ENCODE measurements at places on chromosomes 3 and 15.

GRCh38 chr15:92990031-92990430 lies 89.9 kb downstream of the CHD2 start:
- no peak overlapping the region for H3K4me3 ChIP-seq
- no peaks in the 10 kb centered on the region for H3K27me3 ChIP-seq
- DNase-seq: no peak
- peak overlapping the region; percentile 24 for H3K27ac ChIP-seq
- H3K36me3 ChIP-seq: peaks cover 86% of the 10 kb centered on the region
- peaks cover 36% of the 10 kb centered on the region for H3K4me1 ChIP-seq

GRCh38 chr3:194688200-194688740 lies 2.6 kb downstream of the FAM43A start:
- peak overlapping the region; percentile 79 for H3K27ac ChIP-seq
- H3K4me3 ChIP-seq: peak overlapping the region; percentile 97
- peaks cover 42% of the 10 kb centered on the region for H3K36me3 ChIP-seq
- DNase-seq: peak; percentile 25

GRCh38 chr3:64832098-64832497 lies 144.3 kb upstream of the ADAMTS9 start:
- DNase-seq: no peak
- H3K27me3 ChIP-seq: no peaks in the 10 kb centered on the region
- H3K4me3 ChIP-seq: no peak overlapping the region

DNA sequence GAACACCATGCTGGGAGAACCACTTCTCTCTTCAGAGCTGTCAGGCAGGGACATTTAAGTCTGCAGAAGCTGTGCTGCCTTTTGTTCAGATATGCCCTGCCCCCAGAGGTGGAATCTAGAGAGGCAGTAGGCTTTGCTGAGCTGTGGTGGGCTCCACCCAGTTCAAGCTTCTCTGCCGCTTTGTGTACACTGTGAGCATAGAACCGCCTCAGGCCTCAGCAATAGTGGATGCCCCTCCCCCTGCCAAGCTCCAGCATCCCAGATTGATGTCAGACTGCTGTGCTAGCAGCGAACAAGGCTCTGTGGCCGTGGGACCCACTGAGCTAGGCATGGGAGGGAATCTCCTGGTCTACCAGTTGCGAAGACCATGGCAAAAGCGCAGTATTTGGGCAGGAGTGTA lies 121.6 kb downstream of the NFKBIZ start:
- no peak for DNase-seq
- H3K27ac ChIP-seq: no peak overlapping the region
- H3K4me3 ChIP-seq: no peak overlapping the region
- H3K4me1 ChIP-seq: peaks cover 8% of the 10 kb centered on the region
- H3K36me3 ChIP-seq: no peaks in the 10 kb centered on the region
- no peaks in the 10 kb centered on the region for H3K27me3 ChIP-seq

Data from effector memory CD8-positive, alpha-beta T cell (primary cell).